Head of caudate nucleus (tissue), 42 donors: ENCODE measurements at places on chromosomes 16 and 17.
A peak's percentile ranks its signal among the peaks of the same experiment; 100 is the strongest.

DNA sequence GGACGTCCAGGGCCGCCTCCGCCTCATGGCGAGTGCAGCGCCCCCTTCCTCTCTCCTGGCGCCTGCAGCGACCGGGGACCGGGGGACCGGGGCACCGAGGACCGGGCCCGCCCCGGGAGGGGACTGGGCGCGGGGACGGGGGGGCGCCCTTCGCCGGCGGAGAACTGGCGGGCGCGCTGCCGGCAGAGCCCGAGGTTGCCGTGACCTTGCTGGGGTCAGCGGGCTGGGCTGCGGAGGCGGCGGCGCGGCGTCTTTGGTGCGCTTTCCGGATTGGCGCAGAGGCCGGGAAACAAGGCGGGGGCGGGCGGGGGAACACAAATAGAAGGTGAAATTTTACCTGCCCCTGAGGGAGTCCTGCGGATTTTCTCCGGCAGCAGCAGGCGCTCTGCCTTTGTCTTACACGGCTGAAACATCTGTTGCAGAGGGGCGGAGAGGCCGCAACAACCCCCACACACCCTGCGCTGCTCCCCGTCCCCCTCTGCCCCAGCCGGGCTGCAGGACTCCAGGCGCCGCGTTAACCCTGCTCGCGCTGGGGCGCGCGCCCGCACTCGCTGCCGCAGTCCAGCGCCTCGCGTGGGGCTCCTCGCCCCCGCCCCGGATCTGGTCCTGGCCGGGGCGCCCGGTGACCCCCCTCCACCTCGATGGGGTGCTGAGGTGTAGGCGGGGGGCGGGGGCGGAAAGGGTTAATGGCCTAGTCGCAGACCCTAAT, 53.5 kb downstream of the SREBF1 start:
- DNase-seq, result peak; percentile 62

- DNase-seq, result peak; percentile 71
Observed at GRCh38 chr17:51372345-51373004, 112.1 kb downstream of the UTP18 start.

- DNase-seq, result no peak
Observed at GRCh38 chr16:59470556-59470955, 736.4 kb upstream of the GOT2 start.

DNA sequence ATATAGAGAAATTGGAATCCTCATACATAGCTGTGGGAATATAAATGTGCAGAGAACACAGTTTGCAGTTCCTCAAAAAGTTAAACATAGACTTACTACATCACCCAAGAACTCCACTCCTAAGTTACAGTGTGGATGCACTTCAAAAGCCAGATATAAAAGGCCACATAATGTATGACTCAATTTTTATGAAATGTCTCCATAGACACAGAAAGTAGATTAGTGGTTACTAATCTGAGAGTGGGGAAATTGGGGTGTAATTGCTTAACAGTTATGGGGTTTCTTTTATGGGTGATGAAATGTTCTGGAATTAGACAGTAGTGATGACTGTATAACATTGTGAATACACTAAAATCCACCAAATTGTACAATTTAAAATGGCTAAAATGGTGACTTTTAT, 60.9 kb downstream of the CACNG1 start:
- DNase-seq, result no peak

- no peak for DNase-seq
Observed at GRCh38 chr17:77217123-77217522, 76.4 kb downstream of the SEC14L1 start.

DNA sequence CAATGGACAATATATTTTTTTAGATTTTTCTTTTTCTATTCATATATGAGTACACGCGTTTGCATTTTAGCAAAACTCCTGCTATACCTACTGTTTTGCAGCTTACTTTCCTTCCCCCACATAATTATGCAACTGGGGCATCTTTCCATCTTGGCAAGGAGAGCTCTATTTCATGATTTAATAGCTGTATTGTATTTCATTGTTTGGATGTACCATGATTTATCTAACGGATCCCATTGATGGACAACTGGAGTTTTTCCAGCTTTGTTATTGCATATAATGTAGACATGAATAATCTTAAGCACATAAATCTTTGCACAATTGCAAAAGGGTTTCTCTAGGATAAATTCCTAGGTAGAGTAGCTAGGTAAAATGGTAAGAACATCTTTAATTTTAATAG, 133.9 kb downstream of the PITPNC1 start:
- DNase-seq, result no peak
